ENCODE measurements at places on chromosomes 7 and 10.

- no peak for DNase-seq
Measured at GRCh38 chr10:84587789-84588188, 259.4 kb downstream of the CCSER2 start.

GRCh38 chr10:114379631-114380041, 24.7 kb downstream of the AFAP1L2 start:
- no peak for DNase-seq

GRCh38 chr10:102504179-102504975, 605 bp downstream of the SUFU start:
- DNase-seq, result no peak

- DNase-seq, result no peak
Measured at GRCh38 chr10:29970576-29970975, 88.8 kb downstream of the JCAD start.

DNA sequence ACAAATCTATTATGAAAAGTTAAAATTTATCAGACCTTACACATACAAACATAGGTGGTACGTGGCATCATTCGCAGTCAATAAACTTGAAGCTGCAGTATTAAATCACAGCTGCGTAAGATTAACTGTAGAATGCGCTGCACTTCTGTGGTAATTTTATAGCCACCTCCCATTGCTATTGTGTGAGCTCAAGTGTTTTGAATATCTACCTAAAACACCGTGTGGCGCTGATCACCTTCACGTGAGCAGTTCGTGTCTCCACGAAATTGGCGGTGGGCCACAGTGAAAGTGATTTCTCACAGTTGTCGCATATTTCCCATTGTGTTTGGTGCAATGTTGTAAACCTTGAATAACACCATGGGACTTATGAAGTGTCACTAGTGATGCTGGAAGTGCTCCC, 102.8 kb downstream of the PLPP4 start:
- DNase-seq, result no peak

GRCh38 chr7:41637049-41637448, 65.8 kb downstream of the INHBA start:
- DNase-seq, result no peak

DNA sequence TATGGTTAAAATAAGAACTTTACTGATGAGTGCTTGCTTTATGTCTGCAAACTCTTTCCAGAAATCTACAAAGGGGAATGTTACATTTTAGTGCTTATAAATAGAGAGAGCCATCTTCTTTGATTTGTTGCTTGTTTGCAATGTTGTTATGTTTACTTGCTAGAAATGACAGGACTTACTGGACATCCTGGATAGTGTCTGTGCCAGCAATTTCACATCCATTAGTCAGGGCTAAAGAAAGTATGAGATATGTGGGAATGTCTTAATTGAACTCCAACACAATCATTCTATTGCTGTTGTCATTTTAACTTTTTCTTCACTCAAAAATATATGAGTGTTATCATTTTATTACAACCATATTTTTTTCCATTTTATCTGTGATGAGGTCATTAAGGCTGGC, 453.2 kb downstream of the TNS3 start:
- no peak for DNase-seq

DNA sequence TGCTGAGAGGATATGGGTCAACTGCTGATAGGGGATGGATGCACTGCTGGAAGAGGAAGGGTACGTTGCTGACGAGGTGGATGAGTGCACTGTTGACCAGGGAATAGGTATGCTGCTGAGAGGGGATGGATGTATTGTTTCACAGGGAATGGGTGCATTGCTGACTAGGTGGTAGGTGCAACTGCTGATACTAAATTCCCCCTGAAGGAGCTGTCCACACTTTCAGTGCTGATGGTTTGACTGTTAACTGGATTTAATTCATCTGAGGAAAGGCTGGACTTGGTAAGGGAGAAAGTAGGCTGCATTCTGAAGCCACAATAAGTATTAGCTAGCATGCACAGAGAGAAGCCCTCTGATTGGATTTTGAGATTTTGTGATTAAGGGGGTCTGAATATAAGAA, 1196.8 kb upstream of the PHF14 start:
- DNase-seq, result no peak

DNA sequence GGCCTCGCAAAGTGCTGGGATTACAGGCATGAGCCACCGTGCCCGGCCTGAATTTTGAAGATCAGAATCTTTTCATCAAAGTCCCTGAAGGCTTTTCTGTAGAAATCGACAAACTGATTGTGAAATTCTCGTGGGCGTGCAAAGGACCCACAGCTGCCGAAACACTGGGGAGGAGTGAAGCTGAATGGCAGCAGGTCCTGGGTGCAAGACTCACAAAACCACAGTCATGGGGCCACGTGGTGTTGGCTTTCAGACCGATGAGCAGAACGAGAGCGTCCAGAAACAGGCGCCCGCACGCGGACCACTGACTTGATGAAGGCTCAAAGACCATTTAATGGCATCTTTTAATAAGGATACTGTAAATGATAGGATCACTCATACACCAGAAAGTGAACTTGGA, 24.7 kb upstream of the PRKAR1B start:
- DNase-seq, result no peak

DNA sequence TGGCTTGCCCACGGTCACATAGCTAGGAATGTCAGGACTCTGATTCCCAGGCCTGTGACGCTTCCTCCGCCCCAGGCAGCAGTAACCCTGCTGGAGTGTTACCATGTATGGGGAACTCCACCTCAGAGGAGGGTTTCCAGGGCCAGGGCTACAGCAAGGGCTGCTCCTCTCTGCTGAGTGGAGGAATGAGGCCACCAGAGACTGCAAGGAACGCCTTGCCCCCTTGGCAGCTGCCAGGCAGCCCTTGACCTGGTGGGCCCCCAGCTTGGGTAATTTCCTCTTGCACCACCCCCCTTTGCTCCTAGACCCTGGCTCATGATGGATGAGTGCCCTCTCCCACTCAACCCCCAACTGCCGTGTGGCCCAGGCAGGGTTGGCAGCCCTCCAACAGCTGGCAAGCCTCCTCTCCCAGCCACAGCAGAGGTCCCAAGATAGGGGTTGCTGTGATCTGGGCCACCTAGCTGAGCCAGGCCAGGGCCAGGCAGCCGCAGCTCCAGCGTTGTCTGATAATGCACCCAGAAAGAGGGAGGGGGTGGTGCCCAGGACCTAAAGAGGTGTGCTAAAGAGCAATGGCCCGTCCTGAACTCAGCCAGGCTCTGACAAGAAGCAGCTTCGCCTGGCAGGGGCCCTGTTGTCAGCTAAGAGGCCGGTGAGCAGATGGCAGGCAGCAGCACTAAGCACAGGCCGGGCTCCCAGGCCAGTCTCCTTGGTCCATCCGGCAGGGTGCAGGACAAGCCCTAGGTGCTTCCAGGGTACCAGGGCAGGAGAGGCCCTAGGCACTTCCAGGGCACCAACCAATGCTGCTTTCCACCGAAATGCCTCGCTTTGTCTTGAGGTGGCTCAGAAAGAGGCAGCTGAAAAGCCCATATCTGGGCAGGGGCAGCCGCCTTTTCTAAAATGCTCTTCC, 35.4 kb downstream of the DRGX start:
- DNase-seq, result no peak

- no peak for DNase-seq
Measured at GRCh38 chr10:116510565-116510964, 35.2 kb upstream of the PNLIP start.

Data from activated T-helper 1 cell treated with anti-CD3 and anti-CD28 coated beads, Interleukin-2, amount 50 U/mL, for 16 hours (primary cell).